ENCODE measurements at places on chromosomes 7 and 10. TPM values are rescaled to one million over a fixed set of nuclear protein-coding genes. Genes with fewer than 3 reads are reported as not detected.

RAMP3 gene
- not detected for total RNA-seq

FAM25C gene
- total RNA-seq: 4.7 TPM

MAGI2 gene
- total RNA-seq: 0.40 TPM

GPRIN2 gene
- total RNA-seq: 33.2 TPM

TRPV5 gene
- total RNA-seq: not detected

PODXL gene
- 55.4 TPM for total RNA-seq

CRTAC1 gene
- total RNA-seq: 1.7 TPM

HOXA9 gene
- 0.73 TPM for total RNA-seq

GPNMB gene
- 2.0 TPM for total RNA-seq

OR13A1 gene
- total RNA-seq: not detected

LLCFC1 gene
- not detected for total RNA-seq

HMX3 gene
- total RNA-seq: not detected

COL1A2 gene
- not detected for total RNA-seq

HOXA10 gene
- 9.0 TPM for total RNA-seq

EPHA1 gene
- total RNA-seq: not detected

UCMA gene
- total RNA-seq: not detected

CUBN gene
- 0.05 TPM for total RNA-seq

GPR158 gene
- total RNA-seq: not detected

ZNF92 gene
- 5.0 TPM for total RNA-seq

TYSND1 gene
- 17.2 TPM for total RNA-seq

AGMO gene
- 0.68 TPM for total RNA-seq

ANKRD61 gene
- total RNA-seq: 0.38 TPM

MRLN gene
- not detected for total RNA-seq

SHH gene
- total RNA-seq: 1.2 TPM

NT5C3A gene
- total RNA-seq: 51.8 TPM

TRUB1 gene
- total RNA-seq: 13.5 TPM

CPA2 gene
- 0.08 TPM for total RNA-seq

ZNF37A gene
- total RNA-seq: 7.5 TPM

ZNF503 gene
- 13.0 TPM for total RNA-seq

SEMA3C gene
- 56.7 TPM for total RNA-seq

SLC26A3 gene
- not detected for total RNA-seq
